Suprapubic skin (tissue), 4 donors: ENCODE measurements at places on chromosomes 6 and 20.
A peak's percentile ranks its signal among the peaks of the same experiment; 100 is the strongest.

- H3K27ac ChIP-seq, result no peak overlapping the region
- H3K4me1 ChIP-seq, result no peaks in the 10 kb centered on the region
- no peaks in the 10 kb centered on the region for H3K36me3 ChIP-seq
- H3K27me3 ChIP-seq, result no peaks in the 10 kb centered on the region
- no peak overlapping the region for H3K4me3 ChIP-seq
- no peak for DNase-seq
Observed at GRCh38 chr6:131443514-131443913, 129.5 kb upstream of the ARG1 start.

- no peaks in the 10 kb centered on the region for H3K36me3 ChIP-seq
- H3K4me3 ChIP-seq, result no peak overlapping the region
- no peak overlapping the region for H3K27ac ChIP-seq
- DNase-seq, result no peak
- H3K27me3 ChIP-seq, result no peaks in the 10 kb centered on the region
Observed at GRCh38 chr6:11341867-11342266, 109.4 kb upstream of the NEDD9 start.

DNA sequence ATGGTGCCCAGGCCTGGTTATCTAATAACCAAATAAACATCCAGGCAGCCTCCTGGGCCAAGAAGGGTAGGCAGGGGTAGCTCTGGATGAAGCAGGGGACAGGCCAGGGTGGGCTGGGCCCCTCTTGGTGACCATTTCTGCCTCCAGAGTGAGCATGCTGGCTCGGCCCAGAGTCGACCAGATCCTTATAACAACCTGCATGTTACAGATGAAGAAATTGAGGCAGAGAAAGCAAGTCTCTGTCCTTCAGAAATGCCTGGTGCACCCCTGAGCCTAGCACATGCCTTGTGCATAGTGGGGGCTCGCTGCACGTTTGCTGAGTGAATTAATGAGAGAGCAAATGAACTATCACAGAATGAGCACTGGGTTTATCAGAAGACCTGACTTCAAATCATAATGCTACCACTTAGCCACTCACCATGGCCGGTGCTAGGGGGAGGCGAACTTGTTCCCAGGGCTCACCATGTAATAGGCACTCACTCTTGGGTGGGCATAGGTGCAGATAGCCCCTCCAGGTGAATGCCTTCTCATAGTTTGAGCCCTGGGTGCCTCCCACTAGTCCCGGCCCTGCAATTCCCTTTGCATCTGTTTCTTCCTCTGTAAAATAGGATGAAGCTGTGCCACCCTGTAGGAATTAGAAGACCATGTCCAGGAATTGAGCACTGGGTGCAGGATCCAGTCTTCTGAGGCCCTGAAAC, 3.8 kb upstream of the APCDD1L start:
- no peak for DNase-seq
- H3K36me3 ChIP-seq, result no peaks in the 10 kb centered on the region
- no peak overlapping the region for H3K27ac ChIP-seq

- peak within 1 kb of the TSS; percentile 49 for H3K4me3 ChIP-seq
- H3K36me3 ChIP-seq, result no peaks in the 10 kb centered on the region
- peaks cover 85% of the 10 kb centered on the region for H3K4me1 ChIP-seq
- no peak for DNase-seq
Observed at GRCh38 chr20:63536997-63537524, at the start of gene PTK6. TSS of gene PTK6 (minus strand) at chr20:63537376. CDS start at chr20:63537314, 62 bp downstream.

DNA sequence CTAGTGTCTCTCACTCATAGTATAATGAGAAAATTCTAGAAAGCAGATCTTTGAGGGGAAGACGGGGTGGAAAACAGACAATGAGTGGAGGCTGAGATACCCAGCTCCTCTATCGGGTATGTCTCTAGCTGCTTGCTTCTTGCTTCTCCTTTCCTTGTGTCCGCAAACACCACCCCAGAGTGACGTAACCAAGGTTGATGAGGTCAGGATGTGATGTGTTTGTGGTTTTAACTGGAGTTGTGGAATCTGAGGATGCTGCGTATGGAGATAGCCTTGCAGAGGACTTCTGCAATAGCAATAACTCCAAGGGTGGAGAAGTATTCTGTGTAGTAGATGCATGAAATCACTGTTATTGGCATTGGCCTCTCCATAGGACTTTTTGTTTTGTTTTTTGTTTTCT, 132.7 kb upstream of the IFNGR1 start:
- H3K27me3 ChIP-seq, result no peaks in the 10 kb centered on the region
- H3K36me3 ChIP-seq, result no peaks in the 10 kb centered on the region
- no peak overlapping the region for H3K27ac ChIP-seq
- H3K4me3 ChIP-seq, result no peak overlapping the region
- no peak for DNase-seq
- H3K4me1 ChIP-seq, result no peaks in the 10 kb centered on the region

- no peak for DNase-seq
- no peaks in the 10 kb centered on the region for H3K27me3 ChIP-seq
- H3K36me3 ChIP-seq, result no peaks in the 10 kb centered on the region
- no peaks in the 10 kb centered on the region for H3K4me1 ChIP-seq
- H3K4me3 ChIP-seq, result no peak overlapping the region
Observed at GRCh38 chr6:84808491-84809061, 44.2 kb upstream of the TBX18 start.
